ENCODE measurements at places on chromosomes 7 and 10.

GRCh38 chr10:59287587-59288255 is 74.6 kb downstream of the FAM13C start:
- no peak for DNase-seq

DNA sequence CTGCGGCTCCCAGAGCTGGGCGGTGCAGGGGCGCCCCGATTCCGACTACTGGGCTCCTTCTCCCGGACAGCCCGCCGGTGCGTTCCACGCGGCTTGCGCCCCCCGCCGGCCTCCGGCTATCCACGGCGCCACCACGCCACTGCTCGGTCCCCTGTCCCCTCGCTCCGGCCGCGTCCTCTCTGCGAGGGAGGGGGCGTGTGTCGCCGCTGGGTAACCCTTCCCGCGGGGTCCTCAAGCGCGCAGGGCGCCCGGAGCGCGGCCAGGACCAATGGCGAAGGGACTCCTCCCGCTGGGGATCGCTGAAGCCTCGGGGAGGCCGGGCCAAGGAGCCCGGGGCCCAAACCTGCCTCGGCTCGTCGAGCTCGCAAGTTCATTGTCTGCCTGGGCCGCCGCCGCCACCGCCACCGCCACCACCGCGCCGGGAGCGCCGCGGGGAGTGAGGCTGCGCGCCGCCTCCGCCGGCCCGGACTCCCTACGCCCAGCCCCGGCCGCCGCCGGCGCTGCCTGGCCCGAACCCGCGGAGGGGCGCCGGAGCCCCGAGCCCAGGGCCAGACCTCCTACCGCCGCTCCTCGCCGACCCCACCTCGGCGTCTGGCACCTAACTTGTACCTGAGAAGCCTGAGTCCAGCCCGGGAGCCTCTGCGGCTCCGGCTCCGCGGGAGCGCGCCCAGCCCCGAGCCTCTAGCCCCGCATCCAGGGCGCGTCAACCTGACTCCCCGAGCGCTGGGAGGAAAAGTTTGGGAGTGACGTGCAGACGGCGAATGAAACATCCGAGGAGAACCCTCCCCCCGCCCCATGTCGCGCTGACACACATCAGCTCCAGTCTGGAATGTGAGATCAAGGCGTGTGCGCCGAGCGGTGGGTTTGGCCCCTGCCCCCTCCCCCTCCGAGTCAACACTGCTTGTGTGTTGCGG is at the start of gene CHST15:
CHST15 (minus strand) TSS at position 739 of the 914 bp plus-strand sequence. CDS start 47,386 bp downstream, outside the sequence.
- DNase-seq, result peak; percentile 60

DNA sequence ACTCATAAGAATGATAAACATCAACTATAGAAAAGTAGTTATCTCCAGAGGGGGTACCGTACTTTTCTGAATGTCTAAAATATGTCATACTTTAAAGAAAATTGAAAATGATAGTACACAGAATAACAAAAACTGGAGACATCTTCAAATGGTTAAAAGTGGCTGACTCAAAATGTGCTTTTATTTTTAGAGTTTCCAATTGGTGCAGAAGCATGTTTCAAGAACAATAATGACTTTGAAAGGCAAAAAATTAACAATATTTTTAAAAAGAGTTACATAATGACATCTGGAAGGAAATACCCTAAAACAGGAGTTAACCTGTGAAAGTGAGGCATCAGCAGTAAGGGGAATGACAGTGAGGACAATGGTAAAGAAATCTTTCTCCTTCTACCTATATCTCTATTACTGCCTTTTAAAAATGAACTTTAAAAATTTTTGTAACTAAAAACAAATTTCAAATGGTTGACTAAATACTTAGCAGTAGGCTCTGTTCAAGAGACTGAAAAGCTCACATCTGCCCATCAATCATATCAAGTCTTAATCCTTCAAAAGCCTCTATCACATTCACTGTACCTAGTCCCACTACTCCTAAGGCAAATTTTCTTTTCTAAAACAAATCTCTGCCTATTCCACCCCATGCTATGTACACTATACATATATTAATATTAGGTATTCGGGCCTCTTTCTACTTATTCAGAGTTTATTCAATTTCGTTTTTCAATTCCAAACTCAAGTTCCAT is 3.0 kb downstream of the ASZ1 start:
- DNase-seq, result no peak

- DNase-seq, result no peak
These were observed 140.2 kb upstream of the CHST15 start for GRCh38 chr10:124233546-124234138.

GRCh38 chr7:11604505-11604904 is 227.5 kb downstream of the THSD7A start:
- DNase-seq, result no peak

DNA sequence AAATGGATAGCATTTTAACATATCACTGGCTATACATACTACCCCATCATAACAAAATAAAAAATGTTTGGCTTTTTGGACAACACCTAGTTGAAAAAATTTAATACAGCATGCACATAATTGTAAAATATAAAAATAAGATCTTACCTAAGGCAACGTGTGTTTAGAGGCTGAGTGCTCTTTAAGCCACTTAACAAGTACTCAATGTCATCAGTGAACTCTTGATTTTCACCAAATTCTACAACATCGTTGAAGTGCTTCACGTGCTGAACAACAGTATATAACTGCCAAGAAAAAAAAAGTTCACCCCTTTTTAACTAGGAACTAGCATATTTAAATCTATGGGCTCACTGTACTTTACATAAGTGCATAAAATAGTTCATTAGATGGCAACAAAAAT is 49.5 kb downstream of the WAPL start:
- DNase-seq, result no peak

DNA sequence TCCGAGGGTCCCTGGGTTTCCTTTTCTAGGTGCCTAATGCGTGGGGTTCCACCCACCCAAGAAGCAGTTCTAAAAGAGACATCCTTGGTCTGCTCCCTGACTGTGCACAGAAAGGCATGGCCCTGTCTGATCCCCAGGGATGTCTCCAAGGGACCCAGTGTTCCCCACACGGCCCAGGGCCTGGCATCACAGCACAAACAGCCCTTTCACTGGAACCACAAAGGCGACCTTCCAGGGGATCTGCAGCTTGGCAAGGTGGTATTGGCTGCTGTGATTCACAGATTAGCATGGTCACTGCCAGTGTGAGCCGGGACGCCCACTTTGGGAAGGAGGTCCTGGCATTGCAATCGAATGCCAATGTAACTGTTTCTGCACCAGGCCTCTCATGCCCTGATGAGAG is 6.4 kb downstream of the KCNMA1 start:
- no peak for DNase-seq

DNA sequence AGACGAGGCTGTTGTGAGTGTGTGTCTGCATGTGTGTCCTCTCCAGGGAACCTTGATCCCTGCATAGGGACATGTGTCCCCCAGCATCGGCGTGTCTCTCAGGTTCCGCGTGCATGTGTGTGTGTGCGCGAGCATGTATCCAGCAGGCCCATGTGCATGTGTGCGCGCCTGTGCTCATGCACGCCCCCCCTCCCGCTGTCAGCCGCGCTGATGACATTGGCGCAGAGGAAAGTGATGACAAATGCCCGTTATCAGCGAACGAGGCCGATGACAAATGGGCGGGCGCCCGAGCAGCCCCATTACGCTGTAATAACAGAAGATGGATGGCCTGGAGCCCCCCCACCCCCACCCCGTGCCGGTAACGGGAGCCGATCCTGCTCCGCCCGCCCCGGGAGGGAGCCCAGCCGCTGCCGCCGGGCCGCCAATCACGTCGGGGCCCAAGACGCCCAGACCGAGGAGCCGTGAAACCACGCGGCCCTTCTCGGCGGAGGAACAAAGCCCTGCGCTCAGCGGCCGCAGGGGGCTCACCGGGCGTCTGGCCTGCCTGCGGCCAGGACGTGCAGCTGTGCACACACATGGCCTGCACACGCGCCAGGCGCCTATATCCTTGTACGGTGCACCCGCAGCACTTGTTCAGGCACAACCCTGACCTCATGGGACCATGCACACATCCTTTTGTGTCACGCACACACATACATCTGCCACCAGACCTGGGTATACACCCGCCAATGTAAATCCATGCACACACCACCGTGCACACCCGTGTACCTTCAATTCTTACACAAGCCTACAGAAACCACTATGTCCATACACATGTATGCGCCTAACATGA is 21.5 kb downstream of the POLL start:
- DNase-seq, result peak; percentile 39

DNA sequence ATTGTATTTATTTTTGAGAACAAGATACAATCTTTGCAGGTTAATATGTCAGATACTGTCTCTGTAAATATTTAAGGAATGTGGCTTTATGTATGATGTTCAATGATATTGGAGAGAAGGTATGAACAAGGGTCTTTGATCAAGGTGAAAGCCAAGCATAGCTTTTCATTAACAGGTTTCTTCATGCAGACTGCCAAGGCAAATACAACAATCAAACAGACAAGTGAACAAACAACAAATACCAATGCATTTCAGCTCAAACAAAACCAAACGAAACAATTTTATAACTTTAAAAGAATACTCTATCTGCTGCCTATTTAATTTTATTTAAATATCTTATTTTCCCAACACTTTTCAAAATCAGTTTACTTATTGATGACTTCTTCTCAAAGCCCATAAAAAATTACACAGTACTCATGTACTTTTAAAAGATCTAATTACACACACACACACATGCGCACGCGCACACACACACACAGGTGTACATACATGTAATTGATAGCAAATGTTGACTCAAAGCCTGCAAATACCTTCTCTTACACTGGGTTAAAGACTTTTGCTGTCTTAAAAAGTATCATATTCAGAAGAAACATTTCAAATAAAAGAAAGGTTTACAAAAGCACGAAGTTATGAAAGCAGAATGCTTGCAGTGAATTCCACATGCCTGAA is 201.1 kb upstream of the CCDC6 start:
- no peak for DNase-seq

DNA sequence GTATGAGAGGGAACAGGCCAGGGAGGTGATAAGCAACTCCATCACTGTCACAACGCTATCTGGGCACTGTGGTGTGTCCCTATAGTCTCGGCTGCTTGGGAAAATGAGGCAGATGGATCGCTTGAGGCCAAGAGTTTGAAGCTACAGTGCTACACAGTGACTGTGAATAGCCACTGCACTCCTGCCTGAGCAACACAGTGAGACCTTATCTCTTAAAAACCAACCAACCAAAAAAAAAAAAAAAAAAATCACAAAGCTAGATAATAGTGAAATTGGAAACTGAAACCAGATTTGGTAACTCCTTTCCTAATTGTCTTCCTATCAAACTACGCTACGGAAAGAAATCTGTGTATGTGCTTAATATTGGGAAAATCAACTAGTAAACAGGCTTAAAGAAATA is 14.1 kb downstream of the MICU1 start:
- DNase-seq, result no peak

GRCh38 chr7:6636741-6637543 is at the start of gene ZNF316:
ZNF316 (plus strand) TSS chr7:6637318; CDS start chr7:6642410, 5,092 bp downstream.
- DNase-seq, result peak; percentile 88

GRCh38 chr10:24483701-24484100 is 240.0 kb downstream of the ARHGAP21 start:
- no peak for DNase-seq

DNA sequence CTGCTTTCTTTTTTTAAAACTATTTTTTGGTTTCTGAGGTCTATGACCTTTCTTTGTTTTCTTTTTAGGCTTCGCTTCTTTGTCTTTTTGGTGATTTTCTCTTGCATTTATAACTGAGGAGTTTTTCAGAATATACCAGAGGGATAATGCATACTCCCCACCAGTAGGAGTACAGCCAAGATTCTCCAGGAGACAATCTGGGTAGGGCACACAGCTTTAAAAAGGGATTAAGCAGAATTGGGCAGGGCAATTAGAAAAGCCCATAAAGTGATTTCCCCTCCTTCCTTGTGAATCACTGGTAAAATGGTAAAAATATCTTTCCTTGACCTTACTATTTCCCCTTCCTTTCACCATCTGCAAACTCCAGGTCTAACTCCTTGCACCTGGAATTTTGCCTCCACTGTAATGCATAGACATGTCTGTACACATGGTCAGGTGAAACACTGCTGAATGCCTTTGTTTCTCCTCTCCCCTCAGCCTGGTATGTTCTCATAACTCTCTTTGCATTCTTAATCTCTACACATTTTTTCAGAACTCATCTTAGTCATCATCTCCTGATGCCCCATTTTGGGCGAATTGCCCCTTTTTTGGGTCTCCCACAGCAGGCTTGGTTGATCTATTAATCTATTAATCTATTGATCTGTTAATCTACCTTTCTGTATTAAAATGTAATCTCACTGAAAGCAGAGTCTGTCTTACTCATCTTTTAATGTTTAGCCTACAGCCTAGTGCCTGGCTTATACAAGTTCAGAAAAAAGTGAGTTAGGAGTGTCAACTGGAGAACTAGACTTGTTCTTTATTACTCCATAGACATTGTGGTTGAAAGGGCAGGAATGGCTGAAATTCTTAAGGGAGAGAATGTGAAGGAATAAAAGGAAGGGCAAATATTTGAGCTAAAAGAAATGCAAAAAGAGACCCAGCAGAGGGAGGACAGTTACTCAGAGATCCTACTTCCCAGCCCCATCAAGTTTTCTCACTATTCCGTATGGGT is 64.6 kb downstream of the MDFIC start:
- no peak for DNase-seq

- no peak for DNase-seq
These were observed 269.6 kb upstream of the NEBL start for GRCh38 chr10:21166557-21167287.

GRCh38 chr7:106166651-106167342 is 54.7 kb upstream of the SYPL1 start:
- peak; percentile 63 for DNase-seq

GRCh38 chr10:14325325-14325955 is 5.3 kb downstream of the FRMD4A start:
- peak; percentile 21 for DNase-seq

DNA sequence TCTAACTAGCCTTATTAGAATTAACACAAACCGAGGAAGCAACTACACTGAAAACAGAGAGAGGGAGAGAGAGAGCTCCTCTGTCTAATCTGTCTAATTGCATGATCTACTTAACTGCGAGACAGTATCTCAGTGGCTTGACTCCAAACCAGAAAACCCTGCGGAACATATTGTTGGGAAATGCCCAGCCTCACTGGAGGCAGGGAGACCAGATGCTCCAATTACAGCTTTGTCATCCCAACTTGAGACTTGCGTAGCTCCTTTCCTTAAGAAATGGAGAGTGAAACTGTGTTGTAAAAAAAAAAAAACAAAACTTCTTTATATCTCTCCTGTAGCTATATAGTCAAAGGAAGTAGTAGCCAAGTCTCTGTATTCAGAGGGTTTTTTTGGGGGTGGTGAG is 52.0 kb upstream of the ZNRF2 start:
- no peak for DNase-seq

DNA sequence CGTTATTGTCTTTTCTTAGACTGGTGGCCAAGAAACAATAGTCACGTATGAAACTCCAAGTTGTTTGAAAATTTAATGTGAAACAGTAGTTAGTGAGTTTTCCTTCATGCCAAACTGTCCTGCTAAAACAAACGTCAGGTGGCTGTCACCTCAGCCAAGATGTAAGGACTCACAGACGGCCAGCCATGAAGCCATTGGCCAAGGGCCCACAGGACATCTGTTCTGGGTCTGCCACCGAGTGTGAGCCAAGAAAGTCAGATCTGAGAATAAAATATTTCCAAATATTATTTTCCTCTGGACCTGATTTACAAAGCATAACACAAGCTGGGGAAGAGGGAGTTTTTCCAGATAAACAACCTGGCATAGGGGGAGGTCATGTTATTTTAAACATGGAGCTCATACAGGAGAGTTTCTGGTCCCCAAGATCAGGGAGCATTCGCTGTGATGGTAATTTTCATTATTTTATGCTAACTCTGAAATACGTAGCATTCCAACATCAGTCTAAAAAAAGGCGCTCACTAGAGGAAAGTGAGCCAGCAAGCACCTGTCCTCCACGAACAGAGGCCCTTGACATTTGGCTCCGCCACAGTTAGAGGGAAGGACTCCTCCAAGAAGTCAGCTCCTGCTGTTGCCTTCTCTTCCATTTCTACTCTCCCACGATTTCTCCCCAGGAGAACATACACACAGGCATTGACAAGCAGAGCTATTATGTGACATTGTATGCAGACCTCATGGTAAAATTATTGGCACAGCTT is 38.9 kb upstream of the LANCL2 start:
- no peak for DNase-seq

All from germinal center (tissue), 1 donor.